ENCODE measurements at places on chromosomes 4 and X.

- no peak for DNase-seq
These were observed 17.7 kb downstream of the SLC10A6 start for GRCh38 chr4:86831262-86832130.

- no peak for DNase-seq
These were observed 254.1 kb downstream of the FBXW7 start for GRCh38 chr4:152281822-152282221.

- DNase-seq = no peak
These were observed 32.5 kb downstream of the HTRA3 start for GRCh38 chr4:8301851-8302730.

DNA sequence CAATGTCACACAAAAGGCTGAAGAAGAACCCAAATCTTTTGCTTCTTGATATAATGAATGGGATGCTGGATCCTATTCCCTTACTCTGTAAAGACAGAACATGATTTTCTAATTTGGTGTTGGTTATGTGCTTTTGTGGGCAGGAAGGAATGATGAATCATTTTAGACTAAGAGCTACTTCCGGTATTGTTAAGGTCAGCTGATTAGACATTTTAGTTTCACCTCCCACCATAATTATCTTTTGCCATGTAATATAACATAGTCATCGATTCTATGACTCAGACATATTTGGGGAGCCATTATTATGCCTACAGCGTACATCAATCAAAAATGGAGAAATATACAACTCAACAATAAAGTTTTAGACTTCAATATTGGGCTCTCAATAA, 265.3 kb downstream of the ZNF674 start:
- DNase-seq = no peak

DNA sequence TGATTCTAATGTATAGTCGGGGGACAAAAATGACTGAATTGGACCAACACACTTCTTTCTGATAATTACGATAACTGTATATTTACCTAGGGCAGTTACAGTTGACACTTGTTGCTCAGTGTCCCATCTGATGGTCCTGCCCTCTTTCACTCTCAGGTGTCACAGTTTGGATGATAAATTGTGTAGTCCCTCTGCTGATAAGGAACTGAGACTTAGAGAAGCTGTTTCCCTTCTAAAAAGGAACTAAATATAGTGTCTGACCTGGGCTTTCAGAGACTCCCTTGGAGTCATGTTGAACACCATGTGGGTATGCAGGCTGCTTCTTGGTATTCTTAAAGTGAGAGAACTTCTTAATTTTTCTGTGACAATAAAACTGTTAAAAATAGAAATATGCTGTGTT, 23.7 kb upstream of the PNPLA4 start:
- no peak for DNase-seq
